ENCODE measurements at places on chromosomes 7 and 10. TPM values are rescaled to one million over a fixed set of nuclear protein-coding genes. Genes with fewer than 3 reads are reported as not detected.

Gene PTPN20
- total RNA-seq = 0.44 TPM

Gene CUEDC2
- total RNA-seq = 33.3 TPM

Gene PNLIPRP2
- total RNA-seq = not detected

Gene KIF5B
- total RNA-seq = 140 TPM
